ENCODE measurements at places on chromosomes 1 and 21.

DNA sequence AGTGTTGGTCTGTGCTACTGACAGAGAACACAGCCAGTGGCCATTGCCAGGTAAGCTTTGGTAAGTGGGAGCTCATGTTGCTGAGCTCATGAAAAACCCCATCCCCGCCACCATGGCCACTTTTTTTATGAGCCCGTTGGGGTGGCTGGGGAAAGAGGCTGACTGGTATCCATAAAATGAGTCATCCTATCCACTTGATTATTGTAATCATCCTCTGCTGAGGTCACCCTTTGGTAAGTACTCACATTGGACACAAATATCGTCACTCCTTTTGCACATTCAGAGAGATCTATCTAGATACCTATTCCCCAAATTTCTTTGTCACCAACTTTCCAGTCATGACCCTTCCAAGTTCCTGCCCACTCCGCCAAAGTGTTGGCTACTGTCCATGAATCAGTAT is 22.0 kb downstream of the SLAMF7 start:
- no peak for DNase-seq

DNA sequence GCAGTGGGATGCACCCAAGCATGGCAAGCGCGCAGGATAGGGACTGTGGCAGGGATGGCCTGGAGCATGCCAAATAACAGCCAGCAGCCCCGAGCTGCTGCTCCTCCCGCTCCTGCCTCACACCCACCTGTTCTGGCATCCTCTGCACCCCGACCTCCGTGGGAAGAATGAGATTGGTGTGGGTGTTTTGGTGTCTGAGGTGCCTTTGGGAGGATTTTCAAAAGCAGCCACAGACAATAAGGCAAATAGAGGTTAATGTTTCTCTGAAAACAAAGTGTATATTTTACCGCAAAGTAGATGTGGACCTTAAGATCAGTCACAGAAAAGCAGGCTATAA is 35.5 kb downstream of the IGFN1 start:
- no peak for DNase-seq

- no peak for DNase-seq
Observed at GRCh38 chr1:19504796-19505692, 19.7 kb upstream of the CAPZB start.

- DNase-seq: no peak
Observed at GRCh38 chr1:101145449-101145820, 91.4 kb upstream of the S1PR1 start.

DNA sequence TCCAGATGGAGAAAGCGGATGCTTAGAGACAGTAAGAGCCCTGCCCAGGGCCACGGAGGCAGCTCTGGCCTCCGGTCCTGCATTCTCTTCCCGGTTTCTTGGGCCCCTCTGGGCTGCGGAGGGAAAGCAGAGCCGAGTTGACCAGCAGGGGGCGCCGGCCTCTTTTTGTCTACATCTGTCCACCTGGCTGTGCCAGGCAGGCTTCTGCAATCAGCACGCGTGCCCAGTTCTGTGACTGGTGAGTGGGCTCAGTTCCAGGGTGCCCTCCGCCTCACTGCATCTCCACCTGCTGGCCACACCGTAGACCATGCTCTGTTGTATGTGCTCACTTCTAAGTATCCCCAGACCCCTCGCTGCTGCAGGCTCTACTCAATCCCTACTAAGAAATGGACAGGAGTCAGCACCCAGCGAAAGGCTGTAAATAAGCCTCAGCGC is 6.7 kb upstream of the HUNK start:
- peak; percentile 19 for DNase-seq

- DNase-seq: no peak
Observed at GRCh38 chr1:166905900-166906299, 29.8 kb upstream of the TADA1 start.

DNA sequence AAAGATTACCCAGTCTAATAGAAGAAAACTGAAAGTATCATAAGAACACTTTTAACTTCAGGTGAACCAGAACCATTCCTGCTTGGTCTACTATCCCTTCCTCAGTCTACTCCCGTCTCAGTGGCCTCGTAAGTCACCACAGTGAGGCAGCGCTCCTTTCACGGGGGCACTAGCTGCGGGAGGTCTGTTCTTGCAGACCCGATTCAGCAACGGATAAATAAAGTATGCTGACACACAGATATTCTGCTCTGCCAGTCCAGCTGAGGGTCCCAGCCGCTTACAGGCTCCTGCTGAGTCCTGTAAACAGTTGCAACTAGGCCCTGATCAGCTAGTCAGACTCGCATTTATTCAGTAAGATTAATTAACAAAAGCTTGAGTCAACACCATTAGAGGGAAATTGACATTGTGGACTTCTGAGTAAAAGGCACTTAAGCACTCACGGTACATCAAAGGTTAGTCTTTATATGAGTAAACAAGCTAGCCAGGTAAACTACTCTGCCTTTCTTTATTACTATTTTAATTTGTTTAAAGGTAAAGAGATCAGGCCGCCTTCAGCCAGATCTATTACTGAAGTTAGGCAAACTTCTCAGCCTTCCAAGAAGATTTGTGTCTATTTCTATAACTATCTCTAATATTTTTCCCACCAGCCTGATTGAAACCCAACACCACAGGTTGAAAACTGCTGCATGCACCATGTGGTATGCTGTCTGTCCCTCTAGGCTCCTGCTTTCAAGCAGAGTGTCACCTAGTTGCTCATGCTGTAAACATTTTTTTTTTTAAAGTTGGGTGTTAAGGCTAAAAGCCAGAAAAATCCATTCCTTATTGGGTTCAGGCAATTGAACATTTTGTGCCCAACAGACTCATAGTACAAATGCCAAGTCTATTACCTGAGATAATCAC is 87.7 kb downstream of the INTS7 start:
- no peak for DNase-seq
